Activated CD8-positive, alpha-beta memory T cell treated with anti-CD3 and anti-CD28 coated beads for 1 hour (primary cell): ENCODE measurements at places on chromosomes 1 and 21.

DNA sequence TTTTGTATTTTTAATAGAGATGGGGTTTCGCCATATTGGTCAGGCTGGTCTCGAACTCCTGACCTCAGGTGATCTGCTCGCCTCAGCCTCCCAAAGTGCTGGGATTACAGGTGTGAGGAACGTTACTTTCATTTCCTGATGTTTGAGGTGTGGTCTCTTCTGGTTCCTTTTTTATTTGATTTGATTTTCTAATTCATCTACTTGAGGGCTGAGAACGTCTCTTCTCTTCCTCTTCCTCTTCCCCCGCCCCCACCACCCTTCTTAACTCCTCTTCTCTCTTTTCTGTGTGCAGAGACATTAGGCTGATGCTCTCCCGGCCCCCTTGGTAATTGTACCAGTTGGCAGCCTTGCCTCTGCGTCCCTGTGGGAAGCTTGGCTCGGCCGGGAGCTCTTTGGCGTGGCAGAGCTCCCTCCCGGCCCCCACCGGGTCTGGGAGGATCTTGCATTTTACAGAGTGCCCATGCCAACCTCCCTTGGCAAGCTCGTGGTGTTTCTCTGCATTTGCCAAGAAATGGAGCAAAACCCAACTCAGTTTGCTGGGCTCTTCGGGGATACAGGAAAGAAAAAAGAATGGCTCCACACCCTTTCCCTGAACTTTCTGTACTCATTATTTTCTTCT, 19.9 kb downstream of the CRYAA start:
- no peak for DNase-seq

- no peak for DNase-seq
These were observed 3.1 kb downstream of the TRAF5 start for GRCh38 chr1:211329764-211330201.

- DNase-seq = no peak
These were observed 35.2 kb upstream of the PLA2G4A start for GRCh38 chr1:186793582-186793927.

- no peak for DNase-seq
These were observed 69.5 kb downstream of the MAN1C1 start for GRCh38 chr1:25685938-25686665.

GRCh38 chr1:64183395-64184002, 19.9 kb upstream of the UBE2U start:
- no peak for DNase-seq

DNA sequence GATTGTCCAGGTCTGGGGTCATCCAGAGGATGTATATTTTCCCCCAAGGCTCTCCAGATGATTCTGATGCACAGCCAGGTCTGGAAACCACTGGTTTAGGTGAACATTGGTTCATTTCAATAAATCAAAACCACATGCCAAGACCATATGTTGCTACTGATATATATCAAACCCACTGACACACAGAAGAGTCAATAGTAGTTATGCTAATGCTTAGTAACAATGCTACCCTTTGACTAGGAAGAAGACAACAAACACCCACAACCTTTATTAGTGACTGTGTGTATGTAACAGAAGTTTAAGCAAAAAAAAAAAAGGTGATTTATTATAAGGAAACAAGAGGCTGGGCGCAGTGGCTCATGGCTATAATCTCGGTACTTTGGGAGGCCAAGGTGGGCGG, 35.6 kb upstream of the POU2F1 start:
- no peak for DNase-seq

- DNase-seq = no peak
These were observed 253.8 kb upstream of the PLXNA2 start for GRCh38 chr1:208497866-208498541.

GRCh38 chr1:51605961-51606723, 10.8 kb upstream of the OSBPL9 start:
- no peak for DNase-seq

DNA sequence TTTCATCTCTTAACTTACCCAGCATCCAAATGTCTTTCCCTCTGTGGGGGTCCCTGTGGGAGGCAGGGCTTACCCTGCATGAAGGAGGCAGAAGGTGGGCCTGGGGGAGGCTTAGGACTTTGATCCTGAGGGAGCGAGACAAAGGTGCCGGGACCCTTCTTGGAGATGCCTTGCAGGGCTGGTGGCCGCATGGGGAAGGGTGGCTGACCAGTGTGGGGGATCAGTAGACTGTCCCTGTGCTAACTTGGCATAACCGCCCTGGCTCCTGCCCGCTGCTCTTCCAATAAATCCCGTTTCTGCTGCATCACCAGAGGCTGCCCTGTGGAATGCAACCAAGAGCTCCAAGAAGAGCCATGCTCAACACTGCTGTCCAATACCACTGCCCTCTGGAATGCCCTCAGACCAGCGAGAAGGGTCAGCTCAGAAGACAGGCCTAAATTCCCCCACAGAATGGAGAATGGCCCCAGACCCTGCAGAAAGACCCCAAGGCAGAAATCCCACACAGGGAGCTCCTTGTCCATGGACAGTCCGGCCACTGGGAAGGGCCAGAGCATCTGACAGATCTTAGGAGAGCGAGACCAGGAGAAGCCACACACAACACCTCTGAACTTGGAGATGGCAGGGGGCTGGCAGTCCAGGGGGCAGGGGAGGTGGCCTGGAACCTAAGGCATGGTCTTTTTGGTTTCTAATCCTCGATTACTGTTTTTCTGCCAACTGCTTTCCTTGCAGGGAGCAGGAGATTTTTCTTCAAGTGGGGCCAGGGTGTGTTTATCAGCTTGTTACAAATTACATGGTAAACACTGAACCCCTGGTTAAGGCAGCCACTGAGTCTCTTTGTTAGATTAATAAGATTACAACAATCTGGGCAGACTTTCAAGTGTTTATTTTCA, 46.7 kb upstream of the DMRTB1 start:
- no peak for DNase-seq

- DNase-seq = no peak
These were observed 2.1 kb downstream of the HJV start for GRCh38 chr1:146019231-146020057.

DNA sequence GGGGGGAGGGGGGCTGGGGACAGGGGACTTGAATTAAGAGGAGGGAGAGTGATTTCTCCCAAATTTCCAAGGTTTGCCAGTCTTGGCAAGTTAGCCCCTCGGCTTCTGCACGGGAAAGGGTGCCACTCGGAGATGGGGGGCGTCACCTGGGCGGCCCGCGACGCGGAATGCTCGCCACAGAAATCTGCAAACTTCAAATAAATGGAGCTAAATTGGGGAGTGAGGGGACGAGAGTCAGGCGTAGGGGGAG, 885 bp upstream of the SSBP3 start:
- DNase-seq = no peak

DNA sequence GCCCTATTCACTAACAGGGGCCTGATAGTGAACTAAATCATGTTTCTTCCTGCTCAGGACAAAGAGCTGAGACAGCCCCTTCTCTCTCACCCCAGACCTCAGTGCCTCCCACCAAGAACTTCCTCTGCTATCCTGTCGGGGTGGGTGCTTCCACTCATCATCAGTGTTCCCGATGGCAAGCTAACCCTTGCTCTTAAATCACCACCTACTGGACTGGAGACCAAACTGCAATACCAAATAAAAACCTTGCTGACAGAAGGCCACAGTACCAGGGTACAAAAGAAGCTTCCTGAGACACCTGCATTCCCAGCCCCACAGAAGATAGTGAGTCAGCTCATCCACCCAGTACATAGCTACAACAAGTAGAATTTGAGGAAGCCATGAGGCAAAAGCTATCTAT, 799.5 kb downstream of the LTN1 start:
- DNase-seq = no peak

GRCh38 chr1:29650041-29650400, 413.7 kb downstream of the PTPRU start:
- DNase-seq = no peak

DNA sequence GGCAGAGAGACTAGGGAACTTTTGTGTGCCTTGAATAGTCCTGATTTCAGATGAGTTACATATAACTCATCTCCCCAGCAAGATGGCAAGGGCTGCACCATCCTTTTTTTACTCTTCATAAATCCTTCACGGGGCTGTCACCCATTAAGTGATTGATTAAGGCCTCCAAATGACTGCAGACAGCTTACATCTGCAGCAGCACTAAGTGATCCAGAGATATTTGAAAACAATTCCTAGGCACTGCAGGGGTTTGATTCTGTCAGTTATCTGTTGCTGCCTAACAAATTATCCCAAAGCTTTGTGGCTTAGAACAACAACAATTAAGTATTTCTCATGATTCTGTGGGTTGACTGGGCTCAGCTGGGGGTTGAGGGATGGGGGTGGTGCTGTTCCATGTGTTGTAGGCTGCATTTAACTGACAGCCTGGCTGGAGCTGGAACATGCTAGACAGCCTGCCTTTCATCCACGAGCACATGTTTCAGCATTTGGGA, 19.3 kb downstream of the TEX38 start:
- no peak for DNase-seq

GRCh38 chr1:34827341-34827941, 32.1 kb downstream of the SMIM12 start:
- DNase-seq = no peak

DNA sequence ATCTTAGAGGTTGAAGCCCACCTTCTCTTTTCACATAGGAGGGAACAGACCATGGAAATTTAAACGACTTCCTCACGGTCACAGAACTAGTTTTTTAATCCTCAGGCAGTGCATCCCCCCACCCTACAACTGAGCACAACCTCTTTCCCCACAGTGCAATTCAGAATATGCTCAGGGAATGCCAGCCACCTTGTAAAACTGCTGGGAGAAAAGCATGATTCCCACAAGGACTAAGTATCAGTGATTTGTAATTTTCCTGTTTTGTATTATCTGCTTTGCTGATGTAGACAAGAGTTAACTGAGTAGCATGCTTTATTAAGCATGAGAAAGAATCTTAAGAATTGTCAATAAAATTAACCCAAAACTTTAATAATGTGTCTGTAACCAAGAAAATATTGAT, 23.8 kb downstream of the TMEM50A start:
- no peak for DNase-seq

DNA sequence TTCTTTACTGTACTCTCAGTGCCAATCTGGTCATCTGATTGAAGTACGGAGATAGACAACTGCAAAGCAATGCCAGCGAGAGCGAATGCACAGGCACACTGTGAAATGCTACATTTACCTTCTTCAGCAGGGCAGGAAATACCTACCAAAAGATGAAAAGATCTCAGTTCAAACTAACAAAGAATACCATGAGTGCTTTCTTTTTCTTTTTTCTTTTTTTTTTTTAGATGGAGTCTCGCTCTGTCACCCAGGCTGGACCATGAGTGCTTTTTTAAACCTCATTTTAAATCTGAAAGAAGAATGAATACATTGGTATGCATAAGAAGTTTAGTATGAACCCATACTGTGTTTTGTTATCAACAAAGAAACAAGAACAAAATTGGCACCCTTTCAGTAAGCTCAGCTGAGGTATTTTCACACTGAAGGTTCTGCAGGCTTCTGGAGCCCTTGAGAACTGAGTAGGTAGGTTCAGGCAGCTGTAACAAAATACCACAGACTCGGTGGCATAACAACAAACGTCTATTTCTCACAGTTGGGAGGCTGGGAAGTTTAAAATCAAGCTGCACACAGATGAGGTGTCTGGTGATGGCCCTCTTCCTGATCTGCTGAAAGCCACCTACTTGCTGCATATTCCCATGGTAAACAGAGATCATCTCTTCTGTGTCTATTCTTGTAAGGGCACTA, 1.7 kb upstream of the CHI3L2 start:
- DNase-seq = no peak

- no peak for DNase-seq
These were observed 3.5 kb downstream of the GAS5 start for GRCh38 chr1:173864179-173864867.

DNA sequence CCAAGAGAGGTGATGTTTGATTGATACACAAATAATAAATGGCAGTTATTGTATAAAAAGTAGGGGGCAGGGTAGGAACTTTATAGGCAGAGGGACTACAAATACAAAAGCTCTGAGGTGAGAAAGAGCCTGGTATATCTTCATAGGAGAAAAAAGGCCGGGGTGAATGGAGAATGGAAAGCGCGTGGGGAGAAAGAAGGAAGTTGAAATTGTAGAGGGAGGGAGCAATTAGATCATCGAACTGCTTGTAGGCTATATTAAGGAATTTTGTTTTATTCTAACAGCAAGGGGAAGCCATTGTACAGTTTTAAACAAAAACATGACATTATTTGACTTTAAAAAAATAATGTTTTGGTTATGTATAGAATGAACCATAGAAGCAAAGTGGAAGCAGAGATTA, 147.4 kb downstream of the PDE4B start:
- no peak for DNase-seq

DNA sequence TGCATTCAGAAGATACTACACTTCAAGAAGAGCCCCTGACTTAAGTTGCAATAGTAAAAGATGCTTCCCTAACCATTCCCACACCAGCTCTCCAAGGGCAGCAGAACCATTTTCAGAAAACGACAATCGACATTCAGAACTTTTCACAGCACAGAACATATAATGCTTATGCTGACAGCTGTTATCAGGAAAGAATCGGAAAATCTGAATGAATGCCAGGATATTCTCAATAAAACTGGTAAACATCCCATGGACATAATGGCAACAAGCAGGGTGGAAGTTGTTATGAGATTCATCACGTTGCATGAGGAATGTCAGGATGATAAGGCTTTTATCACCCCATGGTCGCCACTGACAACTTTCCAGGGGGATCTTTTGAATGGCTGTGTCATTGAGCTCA, 246.6 kb upstream of the CHRM3 start:
- no peak for DNase-seq

- DNase-seq = no peak
These were observed 48.9 kb downstream of the RASSF5 start for GRCh38 chr1:206556047-206556749.

DNA sequence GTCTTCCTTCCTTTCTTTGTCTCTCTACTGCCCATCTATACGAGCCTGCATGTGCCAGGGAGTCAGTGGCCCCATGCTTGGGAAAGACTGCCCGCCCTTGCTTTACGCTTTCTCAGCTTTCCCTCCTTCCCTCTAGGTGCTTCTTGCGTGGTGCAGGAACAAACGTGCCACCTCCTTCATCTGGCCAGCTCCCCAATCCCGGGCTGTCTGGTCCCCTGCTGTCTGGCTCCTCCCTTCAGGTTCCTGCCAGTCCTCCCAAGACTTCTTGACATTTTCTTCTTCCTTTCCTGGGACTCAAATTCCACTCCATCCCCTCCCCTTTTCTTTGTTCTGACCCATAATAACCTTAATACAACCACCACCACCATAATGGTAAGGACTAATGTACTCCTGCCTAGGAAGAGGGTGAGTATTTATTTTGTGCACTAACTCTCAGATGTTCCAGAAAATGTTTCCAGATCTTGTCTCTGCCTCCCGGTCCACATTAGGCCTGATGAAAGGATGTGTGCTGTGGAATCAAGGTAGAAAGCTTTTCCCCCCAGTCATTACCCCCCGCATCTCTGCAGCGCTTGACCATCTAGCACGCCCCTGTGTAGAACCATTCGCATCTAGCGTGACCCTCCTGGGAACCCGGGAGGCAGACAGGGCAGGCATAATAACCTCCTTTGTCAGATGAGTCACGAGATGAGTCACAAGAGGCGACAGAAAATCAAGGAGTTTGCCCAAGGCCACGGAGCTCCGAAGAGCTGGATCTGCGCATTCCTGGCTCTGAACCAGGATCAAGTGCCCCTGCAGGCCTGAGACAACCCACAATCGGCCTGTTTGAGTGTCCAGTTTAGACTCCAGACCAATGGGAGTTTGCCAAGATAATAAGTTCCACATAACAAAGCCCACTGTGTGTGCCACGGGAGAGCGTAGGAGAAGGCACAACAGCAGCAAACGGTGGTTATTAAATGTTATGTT, 60.1 kb upstream of the NEK2 start:
- no peak for DNase-seq

GRCh38 chr1:203453616-203454015, 22.0 kb upstream of the PRELP start:
- no peak for DNase-seq

GRCh38 chr1:230113593-230114236, 46.7 kb downstream of the GALNT2 start:
- no peak for DNase-seq
